ENCODE measurements at places on chromosomes 5 and 9. TPM values are rescaled to one million over a fixed set of nuclear protein-coding genes. Genes with fewer than 3 reads are reported as not detected.

LCN10 gene
- 2.4 TPM for total RNA-seq

ZNF608 gene
- 44.4 TPM for total RNA-seq

GRCh38 chr9:86801246-86801645 is 146.1 kb downstream of the GAS1 start:
- DNase-seq, result no peak

DNA sequence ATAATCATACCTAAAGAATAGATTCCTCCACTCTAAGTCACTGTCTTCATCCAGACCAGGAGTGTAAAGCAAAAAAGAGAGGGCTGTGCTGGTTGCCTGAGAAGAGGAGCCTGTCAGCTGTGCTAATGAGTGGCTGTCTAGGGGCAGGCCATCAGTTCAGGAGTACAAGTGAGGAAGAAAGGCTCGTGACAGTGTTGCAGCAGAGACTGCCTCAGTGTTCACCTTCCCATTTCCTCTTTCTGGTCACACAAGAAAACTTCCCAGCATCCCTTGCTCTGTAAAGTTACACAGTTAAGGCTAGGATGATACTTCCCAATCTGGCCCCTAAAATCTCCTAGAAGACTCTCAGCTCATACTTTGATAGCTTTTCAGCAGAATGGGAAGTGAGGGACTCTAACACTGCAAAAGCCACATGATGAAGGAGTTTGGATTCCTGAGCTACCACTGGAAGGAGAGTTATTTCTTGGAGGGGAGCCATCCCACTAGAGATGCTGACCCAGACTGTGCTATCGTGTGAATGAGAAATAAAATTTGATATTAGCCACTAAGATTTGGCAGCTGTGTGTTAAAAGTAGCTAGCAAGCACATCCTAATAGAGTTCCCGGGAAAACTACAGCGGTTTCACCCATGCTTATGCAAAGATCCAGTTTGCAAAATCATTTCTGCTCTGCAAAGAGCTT is 67.1 kb downstream of the ADAMTS12 start:
- no peak for DNase-seq

GRCh38 chr5:103218164-103218563 is 40.4 kb upstream of the MACIR start:
- no peak for DNase-seq

DNA sequence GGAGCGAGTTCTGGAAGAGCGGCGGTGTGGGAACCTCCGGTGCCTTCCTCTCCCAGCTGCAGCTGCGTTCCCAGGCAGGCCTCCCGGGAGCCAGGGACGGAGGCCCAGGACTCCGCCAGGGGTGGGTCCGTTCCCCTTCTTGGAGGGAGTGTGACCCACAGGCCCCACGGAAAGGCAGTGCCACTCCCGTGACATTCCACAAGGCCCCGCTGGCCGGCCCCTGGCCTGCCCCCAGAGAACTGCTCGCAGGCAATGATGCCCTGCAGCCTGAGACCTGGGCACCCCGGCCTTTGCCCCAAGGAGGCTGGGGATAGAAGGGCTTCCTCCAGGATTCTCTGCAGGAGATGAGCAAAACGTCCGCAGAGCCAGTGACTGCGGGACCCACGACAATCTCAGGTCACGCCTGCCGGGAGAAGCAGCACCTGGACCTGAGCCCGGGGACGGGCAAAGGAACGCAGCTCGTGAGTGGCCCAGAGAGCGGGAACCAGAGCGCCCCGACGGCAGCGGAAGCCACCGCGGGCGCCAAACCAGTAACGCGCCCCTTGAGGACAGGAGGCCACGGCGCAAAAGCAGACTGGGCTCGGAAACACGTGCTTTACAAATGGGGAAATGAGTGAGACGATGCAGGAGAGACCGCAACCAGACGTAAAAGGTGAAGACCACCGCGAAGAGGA is 9.3 kb downstream of the OBP2B start:
- DNase-seq, result peak; percentile 34

- DNase-seq, result no peak
Observed at GRCh38 chr9:89793551-89793950, 188.7 kb downstream of the GADD45G start.

GRCh38 chr9:126628969-126629674 is 15.4 kb downstream of the LMX1B start:
- no peak for DNase-seq

Measured in WTC11 (cell line).